ENCODE measurements at places on chromosomes 4 and X.

GRCh38 chr4:133403913-133404312, 254.8 kb downstream of the PCDH10 start:
- DNase-seq, result no peak

- DNase-seq, result no peak
These were observed 118.1 kb downstream of the SMIM20 start for GRCh38 chr4:26032142-26032541.

DNA sequence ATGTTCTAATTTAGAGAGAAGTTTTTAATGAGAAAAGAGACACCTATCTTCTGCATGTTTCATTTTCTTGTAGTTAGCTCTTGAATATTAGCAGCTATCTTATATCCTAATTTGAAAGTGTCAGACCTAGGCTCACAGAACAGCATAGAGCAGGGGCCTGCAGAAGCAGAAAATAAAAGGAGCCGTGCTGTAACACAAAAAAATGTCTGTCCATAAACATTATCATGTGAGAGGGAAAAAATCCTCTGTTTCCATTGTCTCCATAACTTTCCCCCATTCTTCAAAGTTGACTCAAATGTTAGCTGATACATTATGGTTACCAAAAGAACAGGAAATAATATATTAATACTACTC, 329.2 kb upstream of the EPHA5 start:
- no peak for DNase-seq

GRCh38 chrX:39682778-39683177, 415.0 kb downstream of the BCOR start:
- DNase-seq, result peak; percentile 22

- no peak for DNase-seq
These were observed 33.0 kb downstream of the HDX start for GRCh38 chrX:84469226-84469625.

GRCh38 chrX:9318766-9319165, 146.1 kb upstream of the TBL1X start:
- no peak for DNase-seq

GRCh38 chrX:134171661-134172587, 65.1 kb upstream of the CCDC160 start:
- DNase-seq, result no peak

DNA sequence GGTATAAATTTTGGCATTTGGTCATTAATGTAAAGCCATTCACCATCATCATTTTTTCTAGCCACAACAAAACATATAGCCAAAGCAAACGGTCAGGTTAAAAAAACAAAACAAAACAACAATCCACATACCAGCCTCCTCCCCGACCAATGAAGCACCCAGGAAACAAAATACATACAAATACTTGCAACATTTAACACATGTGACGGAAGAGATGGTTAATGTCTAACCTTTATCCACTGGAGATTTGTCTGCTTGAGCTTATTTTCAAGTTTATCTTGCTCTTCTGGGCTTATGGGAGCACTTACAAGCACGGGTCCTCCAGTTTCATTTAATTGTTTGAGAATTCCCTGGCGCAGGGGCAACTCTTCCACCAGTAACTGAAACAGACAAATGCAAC, 857.5 kb upstream of the FTHL17 start:
- no peak for DNase-seq

DNA sequence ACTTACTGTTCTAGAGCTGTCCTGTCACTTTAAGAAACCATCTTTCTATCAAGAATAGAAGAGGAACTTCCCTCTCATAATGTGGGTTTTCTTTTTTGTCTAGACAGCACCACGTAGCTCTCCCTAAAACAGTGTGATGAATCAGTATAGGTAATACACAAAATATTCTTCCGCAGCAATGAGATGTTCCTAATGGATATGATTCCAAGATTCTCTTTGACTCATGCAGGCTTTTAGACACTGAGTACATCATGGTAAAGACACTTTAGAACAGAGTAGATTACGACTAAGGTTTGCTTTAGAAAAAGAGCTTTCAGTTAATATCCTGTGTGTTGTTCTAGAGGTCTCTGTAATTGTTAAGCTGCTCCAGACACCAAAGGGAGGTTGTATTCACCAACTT, 69.8 kb downstream of the PTTG2 start:
- no peak for DNase-seq

DNA sequence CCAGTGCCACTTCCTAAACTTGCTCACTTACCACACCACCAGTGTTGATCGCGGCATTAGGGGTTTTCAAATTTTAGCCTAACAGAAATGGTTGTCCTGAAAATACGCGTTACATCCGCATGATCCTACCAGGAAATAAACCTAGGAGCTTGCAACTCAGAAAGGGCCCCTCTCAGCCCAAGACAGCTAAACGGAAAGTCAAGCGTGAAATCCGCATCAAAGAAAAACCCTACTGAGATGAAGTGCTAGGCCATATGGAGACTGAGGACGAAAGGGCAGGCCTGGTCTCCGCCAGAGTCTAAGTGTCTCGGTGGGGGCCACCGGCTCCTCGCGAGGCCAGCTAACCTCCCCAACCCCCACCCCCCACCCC, 626 bp downstream of the YTHDC1 start:
- no peak for DNase-seq

DNA sequence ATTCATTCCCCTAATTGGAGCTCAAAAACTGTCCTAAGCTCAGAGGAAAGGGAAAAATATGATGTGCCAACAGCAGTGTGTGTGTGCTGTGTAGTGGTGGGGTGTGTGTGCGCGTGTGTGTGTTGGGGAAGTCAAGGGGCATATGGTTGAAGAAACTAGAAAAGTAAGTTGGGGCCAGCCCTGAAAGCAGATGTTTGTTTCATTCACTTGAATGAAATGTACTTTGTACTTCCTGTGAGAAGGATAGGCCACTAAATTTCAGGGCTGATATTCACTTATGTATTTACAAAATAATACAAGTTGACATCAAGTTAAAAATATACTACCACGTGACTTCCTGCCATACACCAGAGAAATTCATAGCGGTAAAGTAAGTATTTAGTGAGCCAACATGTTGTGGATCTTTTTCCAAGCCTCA, 151.3 kb upstream of the JADE1 start:
- no peak for DNase-seq

DNA sequence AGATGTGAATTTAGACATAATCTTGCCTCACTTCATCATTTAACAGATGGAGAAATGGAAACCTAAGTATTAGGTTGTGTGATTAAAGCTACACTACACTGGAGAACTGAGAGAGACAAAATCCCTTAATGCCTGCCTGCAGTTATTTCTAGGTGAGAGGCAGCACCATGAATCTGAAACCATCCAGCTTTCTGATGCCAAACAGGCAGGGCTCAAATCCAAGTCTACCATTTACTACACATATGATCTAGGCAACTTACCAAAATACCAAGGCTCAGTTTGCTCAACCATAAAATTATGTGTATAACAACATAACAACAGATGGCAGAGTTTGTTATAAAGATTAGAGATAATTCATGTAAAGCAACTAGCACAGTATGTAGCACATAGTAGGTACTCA, 38.7 kb downstream of the GABRA4 start:
- DNase-seq, result no peak

- no peak for DNase-seq
These were observed 160.3 kb upstream of the RASGEF1B start for GRCh38 chr4:81631958-81632441.

- no peak for DNase-seq
These were observed 94.4 kb downstream of the NWD2 start for GRCh38 chr4:37338972-37339371.

GRCh38 chrX:118338930-118339329, 7.0 kb upstream of the WDR44 start:
- no peak for DNase-seq

DNA sequence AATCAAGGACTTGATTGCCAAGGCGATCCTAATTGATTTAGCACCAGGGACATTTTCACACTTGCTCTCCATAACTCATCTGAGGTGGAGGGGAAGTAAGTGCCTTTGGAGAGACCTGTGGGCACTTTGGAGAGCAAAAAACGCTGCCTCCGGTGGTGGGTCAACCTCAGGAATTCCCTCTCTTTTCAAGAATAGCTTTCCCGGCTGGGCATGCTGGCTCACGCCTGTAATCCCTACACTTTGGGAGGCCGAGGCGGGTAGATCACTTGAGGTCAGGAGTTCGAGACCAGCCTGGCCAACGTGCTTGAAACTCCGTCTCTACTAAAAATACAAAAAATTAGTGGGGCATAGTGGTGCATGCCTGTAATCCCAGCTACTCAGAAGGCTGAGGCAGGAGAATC, 49.2 kb downstream of the PRPS1 start:
- DNase-seq, result no peak

DNA sequence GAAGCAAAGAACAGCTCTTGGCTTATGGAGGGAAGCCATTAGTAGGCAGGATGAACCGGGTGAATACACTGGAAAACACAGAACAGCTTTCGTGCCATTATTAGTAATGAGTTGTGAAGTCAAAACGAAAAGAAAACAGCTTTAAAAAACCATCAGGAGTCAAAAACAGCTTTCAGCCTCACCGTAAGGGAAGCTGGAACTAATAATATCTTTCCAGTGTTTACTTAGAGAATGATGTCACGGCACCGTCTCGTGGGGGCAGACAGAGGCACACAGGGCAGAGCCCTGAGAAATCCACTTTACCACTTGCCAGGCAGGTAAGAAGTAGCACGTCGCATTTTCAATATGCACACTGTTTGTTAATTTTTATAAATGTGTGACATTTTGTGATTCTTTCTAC, 37.9 kb upstream of the HMX1 start:
- no peak for DNase-seq

DNA sequence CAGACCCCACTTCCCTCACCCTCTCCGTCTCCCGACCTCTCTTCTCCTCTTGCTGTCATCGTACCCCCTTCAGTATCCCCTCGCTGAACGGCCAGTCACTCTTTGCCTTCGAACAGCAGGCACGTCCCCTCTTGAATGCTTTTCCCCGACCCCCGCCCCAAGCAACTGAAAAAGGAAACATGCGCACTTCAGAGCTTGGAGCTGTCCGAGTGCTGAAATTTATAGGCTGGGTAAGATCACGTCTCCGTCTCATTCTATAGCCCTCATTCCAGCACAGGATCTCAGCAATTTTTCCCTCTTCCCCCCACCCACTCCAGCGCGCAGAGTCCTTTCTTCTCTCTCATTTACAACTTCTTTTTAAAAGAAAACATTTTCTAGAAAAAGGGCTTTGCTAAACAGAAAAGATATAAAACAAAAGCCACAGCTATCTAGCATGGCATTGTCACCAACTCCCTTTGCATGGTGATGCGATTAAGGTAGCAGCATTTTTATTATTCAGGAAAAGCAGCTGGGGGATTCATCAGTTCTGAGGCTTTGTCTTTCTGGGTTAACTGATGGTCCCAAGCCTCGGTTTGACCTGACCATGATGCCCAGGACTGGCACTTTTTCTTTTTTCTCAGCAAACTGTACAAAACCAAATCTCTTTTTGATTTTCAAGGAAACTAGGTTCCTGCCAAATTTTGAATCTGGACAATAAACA, at the start of gene GLRA2:
GLRA2 (plus strand) TSS at position 247 of the 700 bp plus-strand sequence. CDS start 522 bp downstream, outside the sequence.
- DNase-seq, result no peak

DNA sequence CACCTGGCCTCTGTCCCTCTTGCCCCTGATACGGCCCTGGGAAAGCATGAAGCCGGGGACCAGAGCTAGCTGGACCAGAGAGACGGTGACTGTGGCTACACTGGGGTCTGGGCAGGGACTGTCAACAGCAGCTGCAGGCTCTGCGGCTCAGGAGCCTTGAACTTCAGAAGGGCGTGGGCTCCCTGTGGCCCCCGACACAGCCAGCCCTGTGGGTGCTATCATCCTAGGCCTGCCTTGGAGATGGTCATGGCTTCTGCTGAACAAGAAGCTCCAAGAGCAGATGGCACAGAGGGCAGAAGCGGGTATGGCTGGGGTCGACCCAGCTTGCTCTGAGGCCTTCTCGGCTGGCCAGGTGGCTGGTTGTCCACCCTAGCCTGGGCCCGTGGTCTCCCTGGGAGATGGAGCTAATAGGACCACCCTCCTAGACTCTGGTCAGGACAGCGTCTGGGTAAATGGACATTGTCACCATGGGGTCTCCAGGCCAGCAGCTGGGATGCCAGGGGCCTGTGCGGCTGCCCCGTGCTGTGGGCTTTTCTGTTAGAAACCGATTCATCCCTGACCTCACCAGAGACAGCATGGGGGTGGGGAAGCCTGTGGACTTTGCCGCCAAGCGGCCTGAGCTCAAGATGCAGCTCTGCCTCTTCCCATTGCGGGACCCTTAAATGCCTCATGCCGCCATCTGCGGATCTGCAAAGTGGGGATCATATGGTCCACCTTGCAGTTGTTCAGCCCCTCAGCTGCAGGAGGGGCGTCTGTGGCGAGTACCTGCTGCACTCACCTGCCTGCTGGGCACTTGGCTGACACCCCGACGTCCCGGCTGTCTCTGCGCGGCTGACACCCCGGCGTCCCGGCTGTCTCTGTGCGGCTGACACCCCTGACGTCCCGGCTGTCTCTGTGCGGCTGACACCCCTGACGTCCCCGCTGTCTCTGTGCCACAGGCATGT, 21.1 kb downstream of the CPZ start:
- DNase-seq, result no peak

GRCh38 chr4:171857302-171858012, 44.3 kb downstream of the GALNTL6 start:
- no peak for DNase-seq

- DNase-seq, result no peak
These were observed 494.3 kb downstream of the SPRY1 start for GRCh38 chr4:123890889-123891288.

DNA sequence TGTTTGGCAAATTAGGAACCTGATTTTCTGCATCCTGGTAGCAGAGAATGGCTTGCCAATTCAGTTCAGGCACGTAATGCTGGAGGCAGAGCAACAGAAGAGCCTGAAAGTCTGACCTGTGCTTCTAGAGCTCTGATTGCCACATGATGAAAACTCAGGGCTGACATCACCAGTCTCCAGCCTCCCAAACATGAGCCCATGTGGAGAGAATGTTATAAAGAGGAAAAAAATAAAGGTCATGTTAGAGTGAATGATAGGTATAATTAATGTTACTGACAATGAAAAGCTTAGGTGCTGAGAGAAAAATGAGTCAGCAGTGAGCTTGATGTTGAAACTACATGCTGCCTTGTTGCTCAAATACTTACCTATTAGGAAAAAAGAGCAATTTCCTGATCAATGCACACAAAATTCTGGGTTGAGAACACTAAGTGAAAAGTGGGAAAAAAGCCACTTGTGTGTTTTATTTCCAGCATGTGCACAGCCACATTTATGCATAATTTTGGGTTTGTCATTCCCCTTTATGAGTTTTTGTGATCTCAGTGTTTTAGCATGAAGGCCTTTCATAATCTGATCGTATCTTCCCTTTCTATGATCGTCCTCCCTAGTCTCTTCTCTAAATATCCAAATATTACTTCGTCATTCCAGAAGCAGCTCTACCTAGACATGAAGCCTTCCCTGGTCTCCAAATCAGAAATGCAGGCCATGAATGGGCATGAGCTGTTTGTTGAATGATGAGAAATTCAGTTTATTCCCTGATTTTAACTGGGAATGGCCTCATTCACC, 113.3 kb upstream of the CPEB2 start:
- no peak for DNase-seq

GRCh38 chr4:105952591-105952990, 57.3 kb downstream of the NPNT start:
- no peak for DNase-seq
